HepG2 (cell line): ENCODE measurements at places on chromosomes 4 and X. TPM values are rescaled to one million over a fixed set of nuclear protein-coding genes. Genes with fewer than 3 reads are reported as not detected.

GRCh38 chrX:15864629-15865028, 10.0 kb upstream of the AP1S2 start:
- no peak for DNase-seq

The TMEM154 gene
- not detected in 2 replicates for total RNA-seq

DNA sequence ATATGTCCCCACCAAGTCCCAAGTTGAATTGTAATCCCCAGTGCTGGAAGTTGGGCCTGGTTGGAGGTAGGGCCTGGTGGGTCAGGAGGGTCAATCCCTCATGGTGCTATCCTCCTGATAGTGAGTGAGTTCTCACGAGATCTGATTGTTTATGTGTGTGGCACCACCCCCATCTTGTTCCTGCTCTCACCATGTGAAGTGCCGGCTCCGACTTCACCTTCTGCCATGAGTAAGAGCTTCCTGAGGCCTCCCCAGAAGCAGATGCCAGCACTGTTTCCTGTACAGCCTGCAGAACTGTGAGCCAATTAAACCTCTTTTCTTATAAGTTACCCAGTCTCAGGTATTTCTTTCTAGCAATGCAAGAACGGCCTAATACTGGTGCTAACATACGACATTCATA, 22.7 kb upstream of the TMEM33 start:
- DNase-seq = no peak

The LPAR4 gene
- not detected in 2 replicates for total RNA-seq

DNA sequence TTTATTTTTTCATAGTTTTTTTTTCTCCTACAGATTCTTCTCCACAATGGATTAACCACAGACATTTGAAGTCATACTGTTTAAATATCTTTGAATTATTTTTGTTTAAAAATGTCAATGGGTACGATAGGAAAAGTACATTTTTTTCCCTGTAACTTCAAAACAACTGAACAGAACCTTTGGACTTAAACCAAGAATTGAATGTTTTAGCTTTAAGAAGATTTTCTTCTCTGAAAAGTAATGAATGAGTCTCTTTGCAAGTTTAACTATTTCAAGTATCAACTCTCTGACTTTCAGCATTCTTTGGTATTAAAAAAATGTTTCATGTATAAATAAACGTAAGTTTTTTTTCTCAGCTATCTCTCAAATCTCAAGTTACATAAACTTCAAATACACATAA, 364.3 kb downstream of the FBXO8 start:
- DNase-seq = no peak

DNA sequence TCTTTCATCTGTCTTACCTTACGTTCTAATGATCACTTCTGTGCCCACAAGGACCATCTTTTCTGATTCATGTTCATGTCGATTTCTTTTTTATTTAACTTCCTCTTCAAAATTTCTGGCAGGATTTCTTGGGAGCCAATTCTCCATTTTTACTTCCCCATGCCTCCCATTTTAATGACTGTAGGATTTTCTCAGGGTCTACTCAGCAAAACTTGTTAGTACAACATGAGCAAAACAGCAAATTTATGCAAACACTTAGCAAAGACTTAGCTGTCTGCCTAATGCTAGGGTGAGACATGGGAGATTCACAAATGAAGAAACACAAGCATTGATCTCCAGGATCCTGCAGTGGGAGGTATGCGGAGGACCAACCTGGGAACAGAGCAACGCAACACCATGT, 5.5 kb downstream of the CD38 start:
- no peak for DNase-seq

- DNase-seq = no peak
These were observed 1.2 kb downstream of the SLAIN2 start for GRCh38 chr4:48342606-48342880.

- no peak for DNase-seq
These were observed 14.7 kb downstream of the WDR44 start for GRCh38 chrX:118360429-118361125.

DNA sequence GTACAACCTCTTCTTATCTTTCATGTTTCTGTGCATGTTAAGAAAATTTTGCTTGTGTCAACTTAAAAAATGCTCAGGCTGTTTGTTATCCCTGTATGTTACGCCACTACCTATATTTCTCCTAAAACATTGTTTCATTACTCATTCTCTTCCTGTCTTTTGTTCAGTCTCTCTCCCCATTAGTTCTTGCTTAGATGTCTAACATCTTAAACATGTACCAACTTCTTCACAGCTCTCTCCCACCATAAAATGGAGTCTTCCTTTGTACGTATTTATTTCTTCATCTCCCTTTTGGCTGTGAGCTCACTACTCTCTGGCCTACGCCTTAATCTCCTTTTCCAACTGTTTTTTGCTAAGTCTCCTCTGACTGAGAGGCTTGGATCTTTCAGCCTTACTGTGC, 36.4 kb downstream of the PCDH7 start:
- no peak for DNase-seq

GRCh38 chr4:38740303-38740702, 42.5 kb downstream of the TLR10 start:
- no peak for DNase-seq

- peak; percentile 81 for DNase-seq
These were observed 96.8 kb upstream of the GRIA3 start for GRCh38 chrX:123087326-123087725.

DNA sequence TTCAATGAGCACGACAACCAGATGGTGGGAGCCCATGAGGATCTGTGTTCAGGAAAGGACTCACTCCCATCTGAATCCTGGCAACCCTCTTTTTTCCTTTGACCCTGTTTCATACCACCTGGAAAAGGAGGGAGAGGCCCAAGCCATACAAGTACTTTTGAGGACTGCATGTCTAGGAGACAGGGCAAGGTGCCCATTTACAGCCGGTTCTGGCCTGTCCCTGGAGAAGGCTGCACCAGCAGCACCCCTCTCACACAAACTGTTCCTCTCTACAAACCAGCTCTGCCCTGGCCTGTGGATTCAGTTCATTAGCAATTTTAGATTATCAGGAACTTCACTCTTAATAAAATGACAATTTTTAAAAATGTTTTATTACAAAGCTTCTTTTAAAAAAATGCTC, 57.5 kb downstream of the HADH start:
- no peak for DNase-seq

The CLIC2 gene
- total RNA-seq = 0.24 and 0.28 TPM in 2 replicates

The PNMA5 gene
- total RNA-seq = not detected in 2 replicates

DNA sequence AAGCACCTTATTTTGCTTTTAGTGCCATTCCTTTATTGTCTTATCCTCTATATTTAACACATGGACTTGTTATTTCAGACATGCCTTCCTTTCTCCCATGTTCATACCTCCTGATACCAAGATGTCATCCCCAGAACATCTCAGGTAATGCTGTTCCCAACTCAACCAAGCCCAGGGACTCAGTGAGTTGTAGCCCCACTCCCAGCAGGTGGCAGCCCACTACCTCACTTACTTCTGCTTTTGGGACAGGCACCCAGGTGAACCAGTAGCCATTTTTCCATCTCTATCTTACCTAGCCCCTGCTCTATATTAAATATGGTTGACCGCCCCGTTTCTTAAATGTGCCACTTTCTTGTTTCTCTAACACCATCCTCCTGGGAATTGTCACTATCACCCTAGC, 199.0 kb downstream of the DCHS2 start:
- no peak for DNase-seq

- no peak for DNase-seq
These were observed 897.5 kb downstream of the PCDH7 start for GRCh38 chr4:31617667-31618066.

DNA sequence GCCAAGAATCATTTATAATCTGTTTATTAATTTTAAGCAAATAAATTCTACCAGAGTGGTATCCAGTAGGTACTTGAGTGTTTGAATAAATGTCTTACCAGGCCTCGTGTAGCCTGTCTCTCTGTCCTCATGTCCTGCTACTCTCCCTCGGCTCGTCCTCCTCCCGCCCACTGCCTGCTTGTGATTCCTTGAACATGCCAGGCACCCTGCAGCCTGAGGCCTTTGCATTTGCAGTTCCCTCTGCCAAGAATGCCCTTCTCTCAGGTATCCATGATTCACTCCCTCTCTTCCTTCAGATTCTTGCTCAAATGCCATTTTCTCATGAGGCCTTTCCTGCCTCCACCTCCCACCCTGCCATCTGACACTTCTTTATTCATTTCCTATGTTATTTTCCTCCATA, 209.7 kb upstream of the PRPS2 start:
- DNase-seq = no peak

GRCh38 chrX:12878536-12878935, 11.7 kb downstream of the TLR7 start:
- no peak for DNase-seq

- peak; percentile 6 for DNase-seq
These were observed 134.1 kb downstream of the PJA1 start for GRCh38 chrX:69031181-69031580.

The UGT2B15 gene
- total RNA-seq = 0.04 TPM in 1 of 2 replicates, not detected in the other

The TDO2 gene
- total RNA-seq = not detected in 2 replicates

- no peak for DNase-seq
These were observed 13.2 kb upstream of the MAN2B2 start for GRCh38 chr4:6561706-6562371.

DNA sequence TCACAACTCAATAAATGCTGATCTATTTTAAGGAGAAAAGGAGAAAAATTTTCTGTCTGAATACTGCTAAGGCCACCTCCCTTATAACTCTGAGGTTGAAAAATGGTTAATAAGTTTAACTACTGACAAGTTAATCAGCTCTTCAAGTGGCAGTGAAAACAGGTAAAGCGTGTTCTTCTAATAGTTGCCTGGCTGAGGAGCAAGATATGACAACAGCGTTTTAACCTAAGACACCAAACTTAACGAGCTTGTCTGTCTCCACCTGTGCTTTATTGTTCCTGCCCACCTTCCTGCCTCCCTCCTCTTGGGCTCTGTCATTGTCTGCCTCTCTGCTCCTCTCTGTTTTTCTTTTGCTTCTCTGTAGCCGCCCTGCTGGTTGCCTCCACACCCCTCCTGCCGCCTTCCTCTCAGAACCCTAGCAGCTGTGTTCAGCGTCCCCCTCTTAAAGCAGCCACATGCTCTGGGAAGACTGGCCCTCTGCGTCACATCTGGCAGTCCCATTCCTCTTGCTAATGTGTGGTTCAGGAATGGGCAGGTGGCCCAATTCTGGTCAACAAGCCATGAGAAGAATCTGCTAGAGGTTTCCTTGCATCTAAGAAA, 4.3 kb upstream of the TSPAN5 start:
- DNase-seq = no peak

- DNase-seq = peak; percentile 56
These were observed 40.1 kb upstream of the SCML1 start for GRCh38 chrX:17697191-17697590.

DNA sequence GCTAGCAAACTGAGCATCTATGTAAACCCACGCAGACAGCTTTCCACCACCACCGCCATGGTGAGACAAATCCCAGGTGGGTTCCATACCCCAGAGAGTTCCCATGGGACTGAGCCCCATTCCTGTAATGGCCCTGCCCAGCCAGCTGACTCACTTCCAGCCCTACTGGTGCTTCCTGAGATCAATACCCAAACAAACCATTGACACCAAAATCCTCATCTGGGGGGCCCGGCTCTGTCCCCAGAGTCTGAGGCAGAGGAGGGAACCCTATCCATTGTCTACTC, 30.1 kb upstream of the JAKMIP1 start:
- no peak for DNase-seq

DNA sequence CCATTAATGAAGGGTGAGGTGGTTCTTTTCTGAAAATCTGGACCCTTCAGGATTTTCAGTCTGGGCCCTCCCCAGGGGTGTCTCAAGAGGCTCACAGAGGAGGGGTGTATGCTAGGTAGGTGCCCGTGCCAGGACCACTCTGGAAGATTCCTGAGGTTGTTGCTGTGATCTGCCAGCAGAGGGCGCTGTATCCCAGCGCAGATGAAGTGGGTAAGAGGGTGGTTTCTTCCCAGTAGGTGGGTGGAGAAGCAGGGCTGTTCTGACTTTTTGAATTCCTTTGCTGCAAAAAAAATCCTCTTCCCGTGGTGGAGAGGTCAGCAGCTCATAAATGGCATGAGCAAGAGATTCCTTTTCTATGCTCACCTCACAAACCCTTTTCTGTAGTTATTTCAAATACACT, 51.1 kb downstream of the SCML1 start:
- peak; percentile 5 for DNase-seq

DNA sequence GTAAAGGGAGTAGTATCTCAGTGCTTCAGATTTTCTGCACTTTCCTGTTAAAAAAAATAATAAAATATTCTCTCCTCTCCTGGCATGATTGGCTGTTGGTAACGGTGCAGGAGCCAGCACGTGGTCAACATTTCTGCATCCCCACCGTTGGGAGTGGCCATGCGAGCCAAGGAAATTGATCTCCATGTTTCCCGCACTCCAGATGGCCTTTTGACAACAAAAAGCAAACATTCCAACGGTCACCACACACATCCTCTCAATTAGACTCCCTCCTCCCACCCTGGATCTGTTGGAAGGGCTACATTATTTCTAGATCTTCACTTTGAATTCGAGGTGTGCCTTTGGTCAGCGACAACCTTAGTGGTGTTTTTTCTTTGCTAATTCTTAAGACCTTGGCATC, 45.0 kb downstream of the STK32B start:
- DNase-seq = no peak

- DNase-seq = no peak
These were observed 120.4 kb upstream of the EOLA2 start for GRCh38 chrX:150058728-150059127.

- DNase-seq = peak; percentile 25
These were observed 774 bp downstream of the ZCCHC4 start for GRCh38 chr4:25313201-25313895.

The MAP3K15 gene
- 3.4 and 3.9 TPM in 2 replicates for total RNA-seq

DNA sequence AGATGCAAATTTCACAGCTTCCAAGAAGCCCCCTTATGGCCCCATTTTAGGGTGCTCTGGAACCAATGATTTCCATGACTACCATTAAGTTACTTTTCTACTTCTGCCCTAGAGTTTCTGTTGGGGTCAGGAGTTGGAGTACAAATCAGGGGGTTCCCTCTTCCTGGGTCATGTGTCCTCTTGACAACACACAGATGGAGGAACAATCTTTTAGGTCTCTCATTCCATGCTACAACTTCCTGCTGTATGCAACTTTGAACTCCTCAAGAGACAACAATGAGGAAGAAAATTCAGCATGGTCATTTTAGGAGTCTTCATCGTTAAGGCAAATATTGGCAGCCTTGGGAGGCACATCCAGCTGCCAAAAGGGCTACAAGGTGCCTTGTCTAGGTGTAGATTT, 79.7 kb downstream of the SEL1L3 start:
- DNase-seq = no peak

DNA sequence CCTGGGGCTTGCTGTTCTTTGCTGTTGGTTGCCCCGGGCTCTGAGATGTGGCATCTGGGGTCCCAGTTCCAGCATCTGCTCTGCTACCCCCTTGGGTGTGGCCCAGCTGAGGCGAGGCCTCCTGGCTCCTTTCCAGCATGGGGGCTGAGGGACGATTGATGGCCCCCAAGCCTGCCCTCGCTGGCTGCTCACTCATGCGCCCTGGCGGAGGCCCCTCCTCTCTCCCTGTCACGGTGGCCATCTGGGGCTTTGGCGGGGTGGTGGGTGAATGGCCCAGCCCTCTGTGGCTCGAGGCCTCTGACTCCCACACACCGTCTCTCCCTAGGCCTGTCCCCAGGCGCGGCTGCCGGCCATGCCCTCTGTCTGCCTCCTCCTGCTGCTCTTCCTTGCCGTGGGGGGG, 1.8 kb downstream of the PLXNA3 start:
- DNase-seq = no peak
